ENCODE measurements at places on chromosomes 1 and 21. TPM values are rescaled to one million over a fixed set of nuclear protein-coding genes. Genes with fewer than 3 reads are reported as not detected.

Gene CNIH3
- total RNA-seq = 1.9 TPM

Gene CLIC6
- 4.6 TPM for total RNA-seq

DNA sequence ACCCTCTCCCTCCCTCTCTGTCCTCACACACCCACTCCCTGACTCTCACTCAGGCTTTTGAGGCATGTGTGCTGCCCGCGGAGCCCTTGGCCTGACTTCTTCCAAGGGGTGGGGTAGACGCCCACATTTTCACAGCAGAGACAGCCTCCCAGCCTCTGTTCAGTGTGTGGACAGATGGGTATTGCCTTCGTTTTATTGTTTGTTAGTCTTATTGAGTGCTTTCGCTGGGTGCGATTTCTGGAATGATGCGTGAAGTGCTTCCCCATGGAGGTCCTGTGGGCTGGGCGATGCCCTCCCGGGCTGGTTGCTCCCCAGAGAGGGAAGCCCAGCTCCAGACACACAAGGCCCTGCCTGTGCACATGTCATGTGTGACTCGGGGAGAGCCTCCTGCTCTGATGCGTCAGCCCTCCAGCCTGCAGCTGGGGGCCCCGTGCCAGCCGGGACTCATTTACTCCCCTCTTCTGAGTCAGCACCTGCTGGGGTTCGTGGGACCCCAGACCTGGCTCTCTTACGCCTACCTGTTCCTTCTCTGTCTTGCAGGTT is 14.7 kb downstream of the PDXK start:
- ATAC-seq = no peak

GRCh38 chr1:154784924-154785531 is 85.1 kb downstream of the KCNN3 start:
- peak; percentile 65 for ATAC-seq

DNA sequence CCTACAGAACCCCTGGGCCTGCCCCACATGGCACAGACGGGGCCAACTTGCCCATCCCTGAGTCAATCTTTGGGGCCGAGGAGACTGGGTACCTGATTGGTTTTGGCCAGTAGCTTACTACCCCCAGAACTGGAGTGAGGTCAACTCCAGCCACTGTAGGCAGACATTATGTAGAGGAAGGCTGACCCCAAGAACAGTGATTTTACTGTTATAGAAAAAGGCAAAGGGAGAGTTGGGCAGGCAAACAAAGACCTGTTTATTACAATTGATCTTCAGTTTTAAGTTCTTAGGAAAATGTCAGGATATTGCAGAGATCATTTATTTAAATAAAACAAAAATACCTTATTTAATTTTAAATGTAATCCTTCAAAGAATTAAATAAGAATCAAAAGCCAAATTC is 653.8 kb downstream of the NPHP4 start:
- ATAC-seq = no peak

Data from gastroesophageal sphincter (tissue), 4 donors.